ENCODE measurements at places on chromosomes 5 and 9. TPM values are rescaled to one million over a fixed set of nuclear protein-coding genes. Genes with fewer than 3 reads are reported as not detected.

The CSF1R gene
- total RNA-seq, result 78.2 TPM

The CTSV gene
- 0.32 TPM for total RNA-seq

The SERF1A gene
- 7.5 TPM for total RNA-seq

The TMEM232 gene
- total RNA-seq, result 11.4 TPM

The IL17B gene
- total RNA-seq, result not detected

The IFNW1 gene
- not detected for total RNA-seq

GRCh38 chr5:55816342-55816741 is 34.8 kb upstream of the IL31RA start:
- DNase-seq, result no peak
- no peak overlapping the region for H3K4me3 ChIP-seq
- H3K4me1 ChIP-seq, result no peaks in the 10 kb centered on the region
- H3K36me3 ChIP-seq, result no peaks in the 10 kb centered on the region
- H3K27me3 ChIP-seq, result peaks cover 4% of the 10 kb centered on the region
- H3K27ac ChIP-seq, result no peak overlapping the region

DNA sequence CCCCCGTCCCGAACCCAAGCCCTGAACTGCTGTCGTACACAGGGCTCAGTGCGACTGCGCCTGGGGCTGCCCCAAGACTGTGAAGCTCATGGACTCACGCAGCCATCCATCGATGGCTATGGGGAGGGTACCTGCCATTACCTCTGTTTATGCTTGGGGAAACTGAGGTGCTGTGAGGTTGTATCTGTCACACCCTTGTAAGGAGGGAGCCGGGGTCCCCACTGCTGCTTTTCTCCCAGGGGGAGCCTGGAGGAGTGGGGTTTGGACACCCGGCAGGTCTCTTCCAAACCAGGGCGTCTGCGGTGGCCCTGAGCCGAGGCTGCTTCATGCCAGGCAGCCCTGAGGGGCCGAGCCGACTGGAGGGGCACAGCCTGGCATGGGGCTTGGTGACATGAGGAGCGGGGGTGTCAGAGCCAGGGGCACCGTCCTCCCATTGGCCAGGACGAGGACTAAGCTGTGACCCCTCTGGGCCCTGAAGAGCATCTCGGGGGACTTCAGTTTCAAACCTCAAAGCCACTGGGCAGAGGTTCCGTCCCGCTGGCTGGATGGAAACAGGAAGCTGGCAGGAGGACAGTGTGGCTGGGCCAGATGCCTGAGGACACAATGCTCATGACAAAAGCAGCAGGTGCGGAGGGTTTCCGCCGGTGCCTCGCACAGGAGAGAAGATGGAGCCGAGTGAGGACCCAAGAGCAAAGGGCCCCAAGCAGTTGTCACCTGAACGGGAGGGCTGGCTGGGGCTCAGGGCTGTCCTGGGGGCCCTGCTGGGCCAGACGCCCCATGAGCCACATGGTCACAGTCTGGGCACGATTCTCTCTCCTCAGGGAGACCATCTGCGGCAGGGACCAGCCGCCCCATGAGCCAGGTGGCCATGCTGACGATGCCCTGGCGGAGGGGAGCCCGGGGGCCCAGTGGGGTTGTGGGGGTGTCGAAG is 54.4 kb upstream of the EXOC3 start:
- DNase-seq, result no peak
- H3K4me1 ChIP-seq, result peaks cover 3% of the 10 kb centered on the region
- H3K36me3 ChIP-seq, result no peaks in the 10 kb centered on the region
- no peak overlapping the region for H3K27ac ChIP-seq
- H3K27me3 ChIP-seq, result no peaks in the 10 kb centered on the region

GRCh38 chr9:107755246-107755645 is 265.7 kb upstream of the KLF4 start:
- H3K27ac ChIP-seq, result no peak overlapping the region
- peaks cover 23% of the 10 kb centered on the region for H3K4me1 ChIP-seq
- DNase-seq, result no peak
- no peaks in the 10 kb centered on the region for H3K36me3 ChIP-seq
- H3K4me3 ChIP-seq, result no peak overlapping the region
- H3K27me3 ChIP-seq, result no peaks in the 10 kb centered on the region

GRCh38 chr5:2147504-2148311 is 265.0 kb upstream of the IRX4 start:
- H3K4me3 ChIP-seq, result no peak overlapping the region
- peaks cover 9% of the 10 kb centered on the region for H3K27me3 ChIP-seq
- H3K27ac ChIP-seq, result no peak overlapping the region
- H3K4me1 ChIP-seq, result no peaks in the 10 kb centered on the region
- no peaks in the 10 kb centered on the region for H3K36me3 ChIP-seq
- no peak for DNase-seq

- no peak overlapping the region for H3K4me3 ChIP-seq
Observed at GRCh38 chr9:84866396-84867175, 197.1 kb downstream of the NTRK2 start.

- H3K36me3 ChIP-seq, result no peaks in the 10 kb centered on the region
- peaks cover 10% of the 10 kb centered on the region for H3K4me1 ChIP-seq
- no peak overlapping the region for H3K27ac ChIP-seq
- no peak overlapping the region for H3K4me3 ChIP-seq
- peaks cover 24% of the 10 kb centered on the region for H3K27me3 ChIP-seq
Observed at GRCh38 chr9:134267881-134268724, 58.2 kb upstream of the RXRA start.

DNA sequence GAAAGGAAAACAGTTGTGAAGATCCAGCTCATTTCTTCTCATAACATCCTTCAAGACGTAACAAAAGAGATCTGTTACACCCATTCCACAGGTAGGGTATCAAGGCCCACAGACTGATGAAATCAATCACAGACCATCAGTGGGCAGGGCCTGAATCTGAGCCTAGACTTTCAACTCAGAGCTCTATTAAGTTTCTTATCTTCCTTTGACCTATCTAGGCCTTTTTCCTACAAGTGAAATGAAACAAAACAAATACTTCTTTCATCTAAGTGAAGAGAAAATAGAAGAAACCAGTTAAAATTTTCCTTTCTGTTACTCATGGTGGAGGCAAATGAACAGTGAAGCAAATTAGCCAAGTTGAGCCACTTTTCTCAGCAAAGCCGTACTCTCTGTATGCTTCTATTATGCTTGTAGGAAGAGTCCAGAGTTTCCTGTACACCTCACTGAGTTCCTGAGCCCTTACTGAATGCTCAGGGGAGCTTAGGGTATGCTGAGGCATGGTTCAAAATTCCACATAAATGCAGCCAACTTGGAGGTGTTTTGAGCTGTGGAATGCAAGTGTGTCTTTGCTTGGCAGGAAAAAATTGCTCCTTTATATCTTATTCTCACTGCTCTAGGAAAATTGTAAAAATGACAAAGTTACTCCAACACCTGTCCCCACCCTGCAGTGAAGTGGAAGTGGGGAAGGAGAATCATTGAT is 91.9 kb downstream of the FEM1C start:
- peaks cover 31% of the 10 kb centered on the region for H3K4me1 ChIP-seq
- no peak overlapping the region for H3K27ac ChIP-seq
- H3K4me3 ChIP-seq, result no peak overlapping the region
- peaks cover 3% of the 10 kb centered on the region for H3K27me3 ChIP-seq
- DNase-seq, result no peak
- H3K36me3 ChIP-seq, result no peaks in the 10 kb centered on the region

GRCh38 chr5:98735806-98736507 is 37.5 kb upstream of the RGMB start:
- H3K4me1 ChIP-seq, result no peaks in the 10 kb centered on the region
- H3K27ac ChIP-seq, result no peak overlapping the region
- H3K36me3 ChIP-seq, result no peaks in the 10 kb centered on the region
- H3K27me3 ChIP-seq, result no peaks in the 10 kb centered on the region

GRCh38 chr5:160315968-160316367 is 3.6 kb upstream of the CCNJL start:
- DNase-seq, result no peak
- H3K27me3 ChIP-seq, result no peaks in the 10 kb centered on the region
- H3K4me3 ChIP-seq, result no peak overlapping the region
- no peaks in the 10 kb centered on the region for H3K36me3 ChIP-seq

GRCh38 chr9:136799079-136799853 is 3.1 kb downstream of the CCDC183 start:
- H3K27ac ChIP-seq, result peak overlapping the region; percentile 56
- H3K27me3 ChIP-seq, result peaks cover 50% of the 10 kb centered on the region
- DNase-seq, result peak; percentile 81
- H3K4me1 ChIP-seq, result peaks cover 32% of the 10 kb centered on the region
- H3K36me3 ChIP-seq, result no peaks in the 10 kb centered on the region

GRCh38 chr9:120890320-120891244 is 13.6 kb upstream of the PHF19 start:
- peaks cover 30% of the 10 kb centered on the region for H3K4me1 ChIP-seq
- peaks cover 3% of the 10 kb centered on the region for H3K27me3 ChIP-seq
- peak overlapping the region; percentile 59 for H3K27ac ChIP-seq
- H3K36me3 ChIP-seq, result no peaks in the 10 kb centered on the region
- H3K4me3 ChIP-seq, result no peak overlapping the region

DNA sequence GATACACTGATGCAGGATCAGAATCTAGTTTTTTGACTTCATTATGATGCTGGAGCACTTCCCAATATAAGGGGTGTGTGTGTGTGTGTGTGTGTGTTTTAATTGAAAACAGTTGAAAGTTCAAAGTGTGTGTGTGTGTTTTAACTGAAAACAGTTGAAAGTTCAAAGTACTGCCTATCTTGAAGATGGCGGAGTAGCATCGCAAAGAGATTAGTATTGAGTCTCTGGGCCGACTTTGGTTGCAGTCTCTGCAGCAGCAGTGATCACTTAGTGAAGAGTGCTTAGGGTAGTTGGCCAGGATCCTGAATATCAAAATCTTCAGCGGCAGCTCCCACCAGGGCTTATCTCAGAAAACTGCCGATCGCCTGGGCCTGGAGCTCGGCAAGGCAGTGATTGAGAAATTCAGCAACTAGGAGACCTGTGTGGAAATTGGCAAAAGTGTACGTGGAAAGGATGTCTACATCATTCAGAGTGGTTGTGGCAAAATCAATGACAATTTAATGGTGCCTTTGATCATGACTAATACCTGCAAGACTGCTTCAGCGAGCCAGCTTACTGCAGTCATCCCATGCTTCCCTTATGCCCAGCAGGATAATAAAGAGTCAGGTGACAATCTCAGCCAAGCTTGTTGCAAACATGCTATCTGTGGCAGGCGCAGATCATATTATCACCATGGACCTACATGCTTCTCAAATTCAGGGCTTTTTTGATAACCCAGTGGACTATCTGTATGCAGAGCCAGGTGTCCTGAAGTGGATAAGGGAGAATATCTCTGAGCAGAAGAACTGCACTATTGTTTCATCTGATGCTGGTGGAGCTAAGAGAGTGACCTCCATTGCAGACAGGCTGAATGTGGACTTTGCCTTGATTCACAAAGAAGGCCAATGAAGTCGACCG is 7.3 kb upstream of the SCAI start:
- H3K27ac ChIP-seq, result no peak overlapping the region
- peaks cover 21% of the 10 kb centered on the region for H3K4me1 ChIP-seq
- H3K27me3 ChIP-seq, result no peaks in the 10 kb centered on the region
- H3K36me3 ChIP-seq, result peaks cover 73% of the 10 kb centered on the region

DNA sequence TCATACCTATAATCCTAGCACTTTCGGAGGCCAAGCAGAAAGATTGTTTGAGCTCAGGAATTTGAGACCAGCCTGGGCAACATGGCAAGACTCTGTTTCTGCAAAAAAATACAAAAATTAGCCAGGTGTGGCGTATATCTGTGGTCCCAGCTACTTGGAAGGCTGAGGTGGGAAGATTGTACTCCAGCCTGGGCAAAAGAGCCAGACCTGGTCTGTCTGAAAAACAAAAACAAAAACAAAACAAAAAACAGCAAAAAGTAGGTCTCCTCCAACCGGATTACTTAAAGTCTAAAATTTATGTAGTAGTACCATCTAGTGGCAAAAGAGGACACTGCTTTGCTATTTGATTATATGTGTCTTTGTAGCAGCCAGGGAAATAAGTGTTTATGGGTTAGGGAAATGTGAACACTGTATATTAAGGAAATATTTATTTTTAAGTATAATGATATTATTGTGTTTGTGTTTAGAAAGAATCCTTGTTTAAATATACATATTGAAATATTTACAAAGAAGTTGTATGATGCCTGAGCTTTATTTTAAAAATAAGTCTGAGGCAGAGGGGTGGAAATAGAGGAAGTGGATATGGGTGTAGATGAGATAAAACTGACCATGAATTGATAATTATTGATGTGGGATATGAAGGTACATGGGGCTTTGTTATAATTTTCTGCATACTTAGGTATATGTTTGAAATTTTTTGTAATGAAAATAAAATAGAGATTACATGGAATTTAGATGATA is 20.0 kb downstream of the APC start:
- no peak overlapping the region for H3K4me3 ChIP-seq
- H3K27me3 ChIP-seq, result no peaks in the 10 kb centered on the region
- no peak for DNase-seq
- no peaks in the 10 kb centered on the region for H3K4me1 ChIP-seq
- no peak overlapping the region for H3K27ac ChIP-seq

- H3K4me1 ChIP-seq, result peaks cover 16% of the 10 kb centered on the region
- H3K27ac ChIP-seq, result no peak overlapping the region
- peak; percentile 72 for DNase-seq
- no peak overlapping the region for H3K4me3 ChIP-seq
Observed at GRCh38 chr9:105114964-105115728, 129.3 kb upstream of the SLC44A1 start.

DNA sequence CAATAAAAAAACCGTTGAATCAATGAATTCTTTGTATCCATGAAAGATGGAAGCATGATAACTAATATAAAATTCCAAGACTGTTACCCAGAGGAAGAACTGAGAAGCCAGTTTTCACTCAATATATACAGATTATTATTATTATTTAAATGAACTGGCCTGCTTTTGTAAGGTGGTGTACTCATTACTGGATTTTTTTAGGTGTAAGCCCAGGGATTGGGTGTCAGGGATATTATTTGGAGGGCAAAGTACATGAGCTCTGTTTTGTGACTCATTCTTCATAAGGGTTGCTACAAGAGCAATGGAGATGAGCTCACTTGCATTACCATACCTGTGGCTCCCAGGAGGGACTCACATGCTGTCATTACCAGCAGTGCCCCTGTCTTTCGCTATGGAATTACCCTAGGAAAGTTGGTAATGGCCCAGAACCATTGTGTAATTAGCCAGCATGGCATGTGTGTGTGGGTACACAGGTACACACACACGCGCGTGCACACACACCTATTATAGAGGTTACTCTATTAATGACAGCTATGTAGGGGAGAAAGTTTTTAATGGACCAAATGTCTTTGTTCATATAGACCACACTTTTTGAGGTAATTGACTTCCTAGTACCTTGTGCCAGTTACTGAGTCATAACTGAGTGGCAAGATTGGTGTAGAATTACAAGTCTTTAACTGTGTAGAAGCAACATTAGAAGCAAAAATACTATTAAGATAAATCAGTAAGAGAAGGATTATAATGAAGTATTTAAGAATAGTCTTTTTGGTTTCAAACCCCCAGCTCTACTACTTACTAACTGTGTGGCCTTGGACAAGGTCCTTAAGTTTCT is 143.4 kb downstream of the GDNF start:
- H3K27me3 ChIP-seq, result no peaks in the 10 kb centered on the region
- DNase-seq, result no peak
- no peak overlapping the region for H3K27ac ChIP-seq
- H3K4me3 ChIP-seq, result no peak overlapping the region
- H3K4me1 ChIP-seq, result no peaks in the 10 kb centered on the region
